ENCODE measurements at places on chromosomes 5 and 9.

- DNase-seq: no peak
Measured at GRCh38 chr5:117954331-117954730, 1034.0 kb downstream of the DTWD2 start.

DNA sequence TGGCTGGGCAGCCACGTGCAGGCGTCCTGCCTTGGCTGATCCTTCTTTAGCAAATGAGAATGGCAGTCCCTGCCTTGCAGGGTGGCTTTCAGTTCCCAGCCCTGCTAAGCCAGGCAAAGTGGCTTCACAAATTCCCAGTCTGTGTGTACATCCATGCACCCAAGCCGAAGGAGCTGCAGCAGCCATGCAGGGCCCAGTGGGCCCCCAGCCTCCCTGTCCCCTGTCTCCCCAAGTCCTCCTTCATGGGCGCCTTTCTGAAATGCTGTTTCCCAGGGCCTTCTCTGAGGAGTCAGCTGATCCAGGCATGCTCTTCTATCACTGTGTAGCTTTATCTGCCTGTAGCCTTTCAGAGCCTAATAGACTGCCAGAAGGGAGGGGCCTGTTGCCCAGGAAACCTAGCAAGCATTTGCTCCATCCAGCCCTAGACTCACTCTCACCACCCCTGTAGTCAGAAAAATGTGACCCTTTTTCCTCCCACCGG lies 47.4 kb upstream of the SHC3 start:
- DNase-seq: no peak

GRCh38 chr9:107309271-107309670 lies 26.2 kb downstream of the RAD23B start:
- DNase-seq: no peak

DNA sequence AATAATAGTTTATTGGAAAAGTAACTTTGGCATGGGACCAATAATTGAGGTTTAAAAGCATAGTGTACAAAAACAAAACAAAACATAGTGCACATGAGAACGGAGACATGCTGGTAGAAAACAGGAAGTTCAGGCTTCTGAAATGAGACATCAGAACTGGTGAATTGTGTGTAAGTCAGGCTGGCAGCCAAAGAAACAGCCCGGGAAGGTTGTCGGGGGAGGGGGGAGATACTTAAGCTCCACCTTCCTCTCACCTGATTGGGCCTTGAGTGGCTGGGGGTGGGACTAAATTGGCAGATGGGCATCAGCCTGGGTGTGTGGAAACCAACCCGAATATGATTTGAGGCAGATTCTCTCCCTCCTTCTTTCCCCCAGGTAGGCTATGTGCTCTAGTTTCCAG lies 256.3 kb downstream of the SMARCA2 start:
- no peak for DNase-seq

DNA sequence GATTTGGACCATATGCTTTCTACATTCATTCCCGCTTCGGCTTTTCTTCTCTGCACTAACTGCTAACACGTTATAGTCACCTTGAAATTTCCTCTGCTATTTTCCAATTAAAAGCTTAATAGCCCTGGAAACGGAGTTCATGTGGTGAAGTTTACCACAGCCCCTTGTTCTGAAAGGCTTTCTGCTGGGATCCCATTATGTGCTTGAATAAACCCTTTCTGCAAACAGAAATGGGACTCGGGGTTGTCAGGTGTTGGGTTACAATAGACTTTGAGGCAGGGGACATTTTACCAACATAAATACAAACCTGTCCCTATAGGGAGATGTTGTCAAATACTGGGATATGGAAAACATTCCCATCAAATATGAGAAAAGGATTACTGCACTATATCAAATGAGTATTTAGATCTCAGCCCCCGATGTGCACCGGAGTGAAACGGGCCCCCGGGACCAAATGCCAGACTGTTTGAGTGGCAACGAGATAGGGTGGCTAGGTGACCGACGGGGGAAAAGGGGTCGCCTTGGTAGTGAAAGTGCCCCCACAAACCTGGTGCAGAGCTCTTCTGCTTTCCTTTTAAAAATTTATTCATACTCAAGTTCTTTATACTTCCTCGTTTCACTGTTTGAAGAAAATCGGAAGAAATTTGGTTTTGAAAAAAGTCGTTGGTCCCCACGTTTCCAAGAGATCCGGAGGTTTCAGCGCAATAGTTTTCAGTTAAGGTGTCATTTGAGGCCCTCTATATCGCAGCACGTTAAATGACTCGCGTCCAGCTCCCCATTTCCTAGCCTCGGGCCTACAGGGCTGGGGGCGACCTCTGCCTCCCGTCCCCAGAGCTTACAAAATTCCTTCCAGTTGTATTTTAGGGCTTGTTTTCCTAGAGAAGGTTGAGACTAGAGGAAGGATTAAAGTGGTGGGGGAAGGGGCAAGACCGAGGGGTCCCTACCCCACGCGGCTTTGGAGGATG lies 2.1 kb upstream of the DMRT3 start:
- DNase-seq: no peak

DNA sequence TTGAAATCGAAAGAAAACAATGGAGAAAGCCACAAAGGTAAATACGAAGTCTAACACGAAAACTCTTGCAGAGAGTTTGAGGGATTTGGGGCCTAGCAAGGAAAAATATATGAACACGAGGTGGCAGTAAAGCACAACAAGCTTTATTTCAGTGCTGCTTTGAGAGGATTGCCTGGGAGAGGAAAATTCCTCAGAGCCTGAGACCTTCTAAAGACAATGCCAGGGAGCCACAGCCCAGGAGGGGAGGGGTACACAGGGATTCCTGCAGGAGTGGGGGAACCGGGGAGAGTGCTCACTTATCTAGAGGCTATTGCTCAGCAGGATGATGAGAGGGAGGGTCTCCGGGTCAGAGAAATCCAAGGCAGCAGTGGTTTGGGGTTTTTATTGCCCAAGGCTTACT lies 134.9 kb upstream of the ADCY2 start:
- DNase-seq: no peak

- DNase-seq: peak; percentile 86
Measured at GRCh38 chr5:132063090-132063911, 2.8 kb downstream of the IL3 start.

DNA sequence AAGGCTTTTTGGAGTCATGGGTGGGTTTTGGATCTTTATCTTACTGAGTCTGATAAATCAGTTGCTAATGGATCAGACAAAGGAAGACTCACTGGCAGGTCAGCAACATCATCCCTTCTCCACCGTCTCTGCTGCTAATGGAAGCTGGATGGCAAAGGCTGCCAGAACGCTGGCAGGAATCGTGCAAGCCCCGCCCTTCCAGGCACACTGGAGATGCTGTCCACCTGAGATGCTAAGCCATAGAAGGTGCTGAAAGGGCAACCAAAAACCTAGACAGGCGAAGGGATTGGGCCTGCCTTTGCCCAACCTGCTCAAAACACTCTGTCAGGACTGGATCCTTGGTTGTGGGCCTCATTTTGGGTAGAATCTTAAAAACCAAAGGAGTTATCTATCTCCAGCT lies 139.5 kb upstream of the FSTL4 start:
- no peak for DNase-seq
